ENCODE measurements at places on chromosomes 1 and 21.

DNA sequence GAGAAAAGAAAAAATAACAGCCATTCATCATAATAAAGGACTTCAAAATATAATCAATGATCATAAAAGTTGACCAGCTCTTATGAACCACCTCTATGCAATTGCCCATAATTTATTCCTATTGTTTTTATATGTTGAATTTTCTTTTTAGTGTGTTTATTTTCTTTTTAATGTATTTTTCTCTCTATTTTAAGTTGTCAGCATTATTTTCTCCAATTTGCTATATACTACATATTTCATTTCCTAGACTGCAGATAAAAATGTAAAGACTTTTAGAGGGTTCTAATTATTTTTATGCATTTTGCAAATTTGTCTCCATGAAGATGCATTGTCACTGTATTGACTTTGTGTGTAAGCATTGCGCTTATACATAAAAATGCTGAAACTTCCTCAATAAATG lies 58.4 kb downstream of the MROH9 start:
- DNase-seq = no peak

DNA sequence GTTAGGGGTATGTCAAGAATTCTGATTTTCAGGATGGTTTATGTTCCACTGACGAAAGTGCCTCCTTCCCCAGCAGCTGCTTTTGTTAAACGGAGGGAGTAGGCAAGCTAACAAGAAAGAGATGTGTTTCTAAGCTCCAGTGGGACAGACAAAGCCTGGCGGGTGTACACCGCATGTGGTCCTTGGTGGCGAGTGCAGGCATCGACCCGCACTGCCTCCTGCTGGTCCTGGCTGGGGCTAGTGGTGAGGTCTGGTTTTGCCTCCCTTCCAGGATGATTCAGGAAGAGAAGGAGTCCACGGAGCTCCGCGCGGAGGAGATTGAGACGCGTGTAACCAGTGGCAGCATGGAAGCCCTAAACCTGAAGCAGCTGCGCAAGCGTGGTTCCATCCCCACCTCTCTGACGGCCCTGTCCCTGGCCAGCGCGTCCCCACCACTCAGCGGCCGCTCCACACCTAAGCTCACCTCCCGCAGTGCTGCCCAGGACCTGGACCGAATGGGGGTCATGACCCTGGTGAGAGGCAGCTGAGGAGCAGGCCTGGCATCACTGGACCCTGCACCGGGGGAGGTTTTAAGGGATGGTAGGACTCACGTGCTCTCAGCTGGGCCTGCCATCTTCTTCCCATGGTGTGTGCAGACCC lies 29.0 kb downstream of the PPFIA4 start:
- peak; percentile 69 for DNase-seq

DNA sequence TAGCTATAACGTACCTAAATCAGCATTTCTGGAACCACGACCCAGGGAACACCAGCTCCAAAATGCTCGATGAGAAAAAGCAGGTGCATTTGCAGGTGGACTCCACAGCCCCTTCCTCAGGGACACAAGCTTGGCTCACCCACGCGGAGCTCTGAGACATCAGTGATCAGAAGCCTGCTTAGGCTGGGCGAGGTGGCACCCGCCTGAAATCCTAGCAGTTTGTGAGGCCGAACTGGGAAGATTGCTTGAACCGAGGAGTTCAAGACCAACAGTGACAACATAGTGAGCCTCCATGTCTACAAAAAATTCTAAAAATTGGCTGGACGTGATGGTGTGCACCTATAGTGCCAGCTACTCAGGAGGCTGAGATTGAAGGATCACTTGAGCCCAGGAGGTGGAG lies 2.5 kb upstream of the TSPEAR start:
- no peak for DNase-seq

DNA sequence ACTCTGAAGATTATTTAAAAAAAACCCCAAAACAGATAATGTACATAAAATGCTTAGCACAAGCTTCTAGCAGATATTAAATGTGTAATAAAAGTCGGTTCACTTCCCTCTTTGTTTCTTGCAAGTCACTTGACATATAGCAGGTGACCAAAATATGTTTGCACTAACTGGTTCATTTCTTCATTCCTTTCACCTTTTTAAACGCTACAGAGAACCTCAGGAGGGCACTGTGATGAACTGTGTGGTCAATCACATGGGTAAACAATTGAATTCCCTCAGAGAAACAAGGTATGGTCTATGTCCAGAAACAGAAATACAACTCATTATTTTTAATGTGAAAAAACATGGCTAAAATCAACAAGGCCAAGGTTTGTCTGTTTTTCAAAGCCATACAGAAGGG lies 51.3 kb upstream of the BCL10 start:
- DNase-seq = no peak

DNA sequence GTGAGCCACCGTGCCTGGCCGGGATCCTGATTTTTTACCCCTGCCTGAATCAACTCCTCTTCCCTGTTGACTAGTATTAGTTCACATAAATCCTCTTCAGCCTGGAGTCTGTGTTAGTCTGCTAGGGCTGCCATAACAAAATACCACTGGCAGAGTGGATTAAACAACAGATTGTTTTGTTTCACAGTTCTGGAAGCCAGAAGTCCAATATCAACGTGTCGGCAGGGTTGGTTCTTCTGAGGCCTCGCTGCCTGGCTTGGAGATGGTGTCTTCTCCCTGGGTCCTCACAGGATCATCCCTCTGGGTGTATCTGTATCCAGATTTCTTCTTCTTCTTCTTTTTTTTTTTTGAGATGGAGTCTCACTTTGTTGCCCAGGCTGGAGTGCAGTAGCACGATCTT lies 18.2 kb downstream of the DOP1B start:
- no peak for DNase-seq

DNA sequence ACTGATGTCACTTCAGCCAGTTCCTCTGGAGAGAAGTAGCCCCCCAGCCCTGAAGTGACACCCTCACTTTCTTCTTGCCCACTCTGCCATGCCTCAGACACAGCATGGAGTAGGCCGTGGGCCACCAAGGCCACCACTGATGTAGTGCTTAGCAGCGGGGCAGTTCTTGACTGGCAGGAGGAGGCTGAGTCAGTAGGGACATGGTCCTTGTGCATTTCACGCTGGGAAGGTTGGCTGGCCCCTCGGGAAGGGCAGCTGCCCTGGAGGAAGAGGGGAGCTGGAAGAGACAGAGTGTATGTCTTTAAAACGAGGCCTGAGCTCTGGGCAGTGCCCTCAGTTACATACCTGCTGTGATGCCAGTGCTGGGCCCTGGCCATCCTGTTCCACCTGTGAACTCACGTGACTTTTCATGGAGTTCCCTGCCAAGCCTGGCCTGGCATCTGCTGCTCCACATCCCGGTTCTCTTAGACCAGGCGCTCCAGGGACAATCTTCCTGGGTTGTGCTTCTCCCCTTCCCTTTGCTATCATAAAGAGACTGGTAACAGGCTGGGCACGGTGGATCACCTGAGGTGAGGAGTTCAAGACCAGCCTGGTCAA lies 158.6 kb upstream of the TMEM51 start:
- no peak for DNase-seq

GRCh38 chr1:202702088-202702487 lies 8.2 kb downstream of the SYT2 start:
- DNase-seq = no peak

Data from WTC11 (cell line).